ENCODE measurements at places on chromosomes 16 and 17.

- no peak for DNase-seq
Measured at GRCh38 chr16:30750876-30751465, 2.7 kb downstream of the PHKG2 start.

DNA sequence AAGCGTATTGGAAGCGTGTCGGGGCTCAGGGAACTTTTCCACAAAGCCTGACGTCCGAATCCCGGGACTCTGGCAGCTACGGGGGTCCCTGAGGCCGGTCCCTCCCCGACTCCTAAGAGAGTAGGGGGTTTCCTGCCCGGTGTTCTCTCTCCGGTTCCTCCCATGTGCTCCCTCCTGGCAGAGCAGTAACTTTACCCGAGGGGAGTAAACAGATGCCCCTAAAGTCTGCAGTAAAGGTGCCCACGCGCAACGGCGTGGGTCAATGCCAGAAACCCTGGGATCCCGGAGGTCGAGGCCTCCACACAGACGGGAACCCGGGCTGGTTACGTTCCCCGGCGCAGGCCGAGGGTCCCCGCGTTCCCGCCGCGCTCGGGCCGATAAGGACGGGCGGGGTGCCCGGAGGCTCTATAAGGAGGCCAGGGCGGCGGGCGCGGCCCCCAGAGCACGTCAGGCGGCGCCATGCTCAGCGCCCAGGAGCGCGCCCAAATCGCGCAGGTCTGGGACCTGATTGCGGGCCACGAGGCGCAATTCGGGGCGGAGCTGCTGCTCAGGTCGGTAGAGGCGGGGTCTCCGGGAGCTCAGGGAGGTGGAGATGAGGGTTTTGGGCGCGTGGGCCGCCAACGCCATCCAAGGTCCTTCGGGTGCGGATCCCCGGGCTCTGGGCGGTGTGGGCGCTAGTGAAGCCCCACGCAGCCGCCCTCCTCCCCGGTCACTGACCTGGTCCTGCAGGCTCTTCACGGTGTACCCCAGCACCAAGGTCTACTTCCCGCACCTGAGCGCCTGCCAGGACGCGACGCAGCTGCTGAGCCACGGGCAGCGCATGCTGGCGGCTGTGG lies at the start of gene HBM:
Gene HBM (plus strand): TSS at position 440 of the 836 bp plus-strand sequence. CDS start 20 bp downstream, at position 460.
- DNase-seq, result no peak

DNA sequence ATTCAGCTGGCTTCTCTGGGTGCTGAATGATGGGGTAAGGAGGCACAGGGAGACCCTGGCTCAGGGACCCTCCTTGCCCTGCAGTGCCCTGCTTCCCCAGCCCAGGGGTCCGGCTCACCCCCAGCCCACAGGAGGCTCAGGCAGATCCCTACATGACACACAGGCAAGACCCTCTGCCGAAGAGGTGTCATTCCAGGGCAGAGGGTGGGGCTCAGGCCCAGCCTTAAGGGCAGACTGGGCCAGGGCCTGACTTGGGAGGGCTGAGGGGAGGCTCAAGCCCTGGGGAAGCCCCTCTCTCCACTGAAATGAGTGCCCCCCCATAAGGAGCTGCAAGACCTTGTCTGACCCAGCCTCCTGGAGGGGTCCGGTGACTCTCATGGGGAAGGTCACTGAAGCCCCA lies 30.3 kb upstream of the KSR1 start:
- DNase-seq, result no peak

GRCh38 chr17:29590411-29591145 lies 1.1 kb upstream of the GIT1 start:
- no peak for DNase-seq

DNA sequence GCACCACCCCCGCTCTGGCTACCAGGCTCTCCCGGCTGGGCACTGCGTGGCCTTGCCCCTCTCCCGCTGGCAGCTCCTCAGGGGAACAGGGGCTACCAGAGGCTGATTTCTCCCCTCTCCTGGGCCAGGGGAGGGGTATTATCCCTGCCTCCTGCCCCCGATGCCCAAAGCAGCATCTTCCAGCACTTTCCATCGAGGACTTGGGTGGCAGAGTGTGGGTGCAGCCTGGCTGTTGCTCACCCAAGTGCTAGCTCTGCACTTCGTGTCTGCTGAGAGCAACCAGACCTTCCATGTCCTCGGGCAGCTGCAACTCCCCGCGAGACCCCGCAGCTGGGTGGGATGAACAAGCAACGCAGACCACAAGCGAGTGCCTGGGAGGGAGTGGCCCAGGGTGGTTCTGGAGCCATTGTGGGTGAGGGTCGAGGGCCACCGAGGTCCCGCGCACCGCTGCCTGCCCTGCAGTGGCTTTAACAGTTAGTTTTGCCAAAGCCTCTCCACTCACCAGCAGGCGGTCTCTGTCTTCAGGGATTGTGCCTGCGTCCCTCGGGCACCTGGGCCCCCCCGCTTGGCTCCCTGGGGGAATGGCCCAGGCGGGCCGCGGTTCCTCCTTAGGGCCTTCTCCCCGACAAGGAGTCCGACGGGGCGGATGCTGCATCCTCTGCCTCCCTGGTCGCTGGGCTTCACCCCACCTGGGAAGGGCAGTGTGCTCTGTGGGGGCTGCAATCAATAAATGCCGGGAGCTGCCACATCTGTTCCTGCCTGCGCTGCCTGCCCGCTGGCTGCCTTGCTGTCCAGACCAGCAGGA lies 8.4 kb downstream of the SLC25A10 start:
- DNase-seq, result no peak

All from T-helper 17 cell (primary cell).